ENCODE measurements at places on chromosomes 3 and 15. TPM values are rescaled to one million over a fixed set of nuclear protein-coding genes. Genes with fewer than 3 reads are reported as not detected.

- peaks cover 3% of the 10 kb centered on the region for H3K36me3 ChIP-seq
- peaks cover 60% of the 10 kb centered on the region for H3K4me1 ChIP-seq
- DNase-seq, result no peak
- no peaks in the 10 kb centered on the region for H3K27me3 ChIP-seq
These were observed 31.9 kb downstream of the CRTC3 start for GRCh38 chr15:90561344-90562244.

GRCh38 chr3:158058495-158059130 lies 47.6 kb downstream of the SHOX2 start:
- peaks cover 30% of the 10 kb centered on the region for H3K27me3 ChIP-seq
- no peak overlapping the region for H3K27ac ChIP-seq
- H3K36me3 ChIP-seq, result no peaks in the 10 kb centered on the region
- peaks cover 2% of the 10 kb centered on the region for H3K4me1 ChIP-seq

DNA sequence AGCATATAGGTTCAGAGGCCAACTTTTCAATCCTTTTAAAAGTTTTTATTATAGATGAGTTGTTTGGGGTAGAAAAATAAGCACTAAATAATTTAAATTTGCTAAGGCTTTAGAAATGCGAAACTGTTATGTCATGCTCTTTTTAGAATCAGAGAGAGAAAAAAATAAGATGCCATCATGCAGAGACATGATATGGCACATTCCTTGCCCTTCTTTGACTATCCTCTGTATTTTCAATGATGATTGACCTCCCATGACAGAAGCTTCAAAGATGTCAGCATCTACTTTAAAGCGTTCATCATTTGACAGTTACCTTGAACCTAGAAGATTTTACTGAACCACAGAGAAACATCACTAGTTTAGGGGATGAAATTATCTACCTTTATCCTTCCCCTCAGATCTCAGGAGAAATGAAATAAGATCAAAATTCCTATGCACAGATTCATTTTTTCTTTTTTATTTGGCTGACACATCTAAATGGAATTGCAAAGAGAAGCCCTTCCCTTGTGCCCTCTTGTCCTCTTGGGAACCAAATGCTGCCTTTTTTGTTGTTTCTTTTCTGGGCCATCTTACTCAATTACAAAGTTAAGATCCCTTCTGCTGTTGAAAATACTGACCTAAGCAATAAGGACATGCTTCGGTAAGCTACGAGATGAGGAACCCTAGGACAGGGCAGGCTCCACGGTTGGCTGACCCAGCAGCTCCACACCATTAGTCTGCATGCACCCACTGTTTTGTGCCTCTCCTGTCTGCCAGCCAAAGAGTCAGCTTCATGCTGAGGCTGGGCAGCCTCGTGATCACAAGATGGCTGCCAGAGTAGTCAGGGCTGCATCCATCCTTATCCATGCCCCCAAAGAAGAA lies 289.7 kb upstream of the TPM1 start:
- H3K4me3 ChIP-seq, result no peak overlapping the region
- H3K4me1 ChIP-seq, result peaks cover 43% of the 10 kb centered on the region
- H3K27ac ChIP-seq, result peak overlapping the region; percentile 67
- no peaks in the 10 kb centered on the region for H3K27me3 ChIP-seq
- peaks cover 2% of the 10 kb centered on the region for H3K36me3 ChIP-seq

DNA sequence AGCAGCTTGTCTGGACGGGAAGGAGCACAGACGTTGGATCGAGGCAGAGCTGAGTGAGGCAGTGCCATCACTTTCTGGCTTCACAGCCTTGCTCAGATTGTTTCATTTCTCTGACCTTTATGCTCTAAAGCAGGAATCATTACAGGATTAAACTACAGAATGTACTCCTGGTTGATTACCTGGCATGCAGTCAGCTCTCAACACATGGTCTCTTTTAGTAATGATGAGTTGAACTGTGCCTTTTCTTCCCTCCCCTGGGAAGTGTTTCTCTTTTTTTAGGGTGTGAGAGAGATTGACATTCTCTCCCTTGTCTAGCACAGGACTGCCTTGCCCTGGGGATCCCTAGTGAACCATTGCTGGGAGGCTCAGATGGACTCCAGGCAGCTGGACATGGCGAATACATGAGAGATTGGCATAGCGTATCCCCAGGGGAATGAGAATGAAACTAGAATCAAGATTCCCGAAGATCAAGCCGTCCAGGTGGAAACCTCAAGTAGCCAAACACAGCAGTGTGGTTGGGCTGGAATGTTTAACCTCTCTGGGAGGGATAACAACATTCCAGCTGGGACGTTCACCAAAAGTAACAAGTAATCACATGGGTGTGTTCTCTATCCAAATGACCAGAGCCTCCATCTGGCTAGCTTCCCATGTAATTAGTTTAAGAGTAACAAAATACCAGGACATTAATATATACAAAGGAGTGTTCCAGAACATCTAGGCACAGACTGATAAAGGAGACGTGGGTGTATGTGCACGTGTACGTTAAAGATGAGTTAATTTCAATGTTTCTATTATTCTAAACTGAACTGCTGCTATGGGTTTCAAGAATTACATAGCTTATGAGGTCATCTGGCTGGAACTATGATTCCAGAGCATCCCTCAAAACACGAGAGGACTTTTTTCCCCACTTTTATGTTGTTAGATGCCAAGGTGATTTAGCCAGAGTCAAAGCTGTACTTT lies 118.6 kb upstream of the NR2E3 start:
- peak overlapping the region; percentile 78 for H3K27ac ChIP-seq
- peaks cover 43% of the 10 kb centered on the region for H3K4me1 ChIP-seq
- no peak for DNase-seq
- peak overlapping the region; percentile 3 for H3K4me3 ChIP-seq

DNA sequence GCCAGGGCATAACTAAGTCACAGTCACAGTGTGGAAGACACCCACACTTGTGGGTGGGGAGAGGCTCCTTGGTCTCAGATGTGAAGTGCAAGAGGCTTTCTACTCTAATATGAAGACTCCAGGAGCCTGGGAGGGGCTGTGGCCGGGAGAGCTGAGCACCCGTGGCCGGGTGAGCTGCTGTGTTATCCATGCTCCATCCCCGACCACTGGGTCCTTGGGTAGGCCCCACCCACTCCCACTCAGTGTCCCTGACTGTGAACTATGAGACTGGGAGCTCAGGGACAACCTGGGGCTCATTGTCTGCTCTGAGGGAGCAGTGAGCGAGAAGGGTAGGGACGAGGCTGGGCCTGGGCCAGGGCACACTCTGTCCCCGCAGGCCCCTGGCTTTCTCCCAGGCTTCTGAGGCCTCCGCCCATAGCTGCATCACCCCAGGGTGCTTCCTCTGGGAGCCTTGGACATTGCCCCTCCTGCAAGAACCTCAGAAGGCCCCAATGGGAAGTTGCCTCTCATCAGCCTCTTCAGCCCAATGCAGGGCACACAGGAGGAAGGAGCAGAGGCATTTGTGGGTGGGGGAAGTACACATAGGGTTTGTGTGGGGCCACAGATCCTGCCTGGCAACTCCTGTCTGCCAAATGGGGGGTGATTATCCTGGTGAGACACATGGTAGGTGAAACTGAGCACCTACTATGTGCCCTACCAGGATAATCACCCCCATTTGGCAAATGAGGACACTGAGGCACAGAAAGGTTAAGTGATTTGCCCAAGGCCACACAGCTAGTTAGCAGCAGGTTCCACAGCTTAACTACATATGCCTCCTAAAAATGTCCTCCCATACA lies 2.4 kb downstream of the ANPEP start:
- no peaks in the 10 kb centered on the region for H3K36me3 ChIP-seq
- peaks cover 62% of the 10 kb centered on the region for H3K4me1 ChIP-seq
- peak overlapping the region; percentile 70 for H3K27ac ChIP-seq
- peak; percentile 89 for DNase-seq
- no peaks in the 10 kb centered on the region for H3K27me3 ChIP-seq
- no peak overlapping the region for H3K4me3 ChIP-seq

DNA sequence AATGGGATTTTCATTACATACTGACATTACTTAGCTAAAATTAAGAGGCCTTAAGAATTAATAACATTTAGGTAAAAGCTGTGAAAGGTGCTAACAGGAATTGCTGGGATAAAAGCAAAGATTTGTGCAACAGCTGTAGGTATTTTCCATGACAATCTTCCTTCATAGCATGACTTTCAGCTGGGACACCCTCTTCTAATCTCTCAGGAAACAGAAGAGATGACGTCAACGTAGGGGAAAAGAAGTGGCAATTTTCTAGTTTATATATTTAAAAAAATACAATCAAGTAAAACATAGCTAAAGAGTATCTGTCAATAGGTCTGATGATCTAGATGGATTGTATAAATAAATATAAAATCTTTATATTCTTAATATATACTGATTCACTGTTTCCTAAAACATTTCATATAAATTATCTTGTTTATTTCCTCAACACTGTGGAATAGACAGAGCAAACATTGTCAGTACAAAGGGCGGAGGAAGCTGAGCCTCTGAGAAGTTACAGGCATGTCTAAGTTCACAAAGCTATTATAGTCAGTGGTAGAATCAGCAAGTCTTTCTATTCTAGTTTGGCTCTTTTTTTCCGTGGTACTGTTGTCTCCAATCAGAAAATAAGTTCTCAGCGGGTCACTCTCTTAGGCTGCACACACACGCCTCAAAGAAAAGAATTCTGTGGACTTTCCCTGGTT lies 217.0 kb downstream of the P3H2 start:
- no peaks in the 10 kb centered on the region for H3K36me3 ChIP-seq
- H3K27ac ChIP-seq, result no peak overlapping the region
- no peaks in the 10 kb centered on the region for H3K27me3 ChIP-seq
- DNase-seq, result no peak
- no peak overlapping the region for H3K4me3 ChIP-seq
- H3K4me1 ChIP-seq, result peaks cover 4% of the 10 kb centered on the region

DNA sequence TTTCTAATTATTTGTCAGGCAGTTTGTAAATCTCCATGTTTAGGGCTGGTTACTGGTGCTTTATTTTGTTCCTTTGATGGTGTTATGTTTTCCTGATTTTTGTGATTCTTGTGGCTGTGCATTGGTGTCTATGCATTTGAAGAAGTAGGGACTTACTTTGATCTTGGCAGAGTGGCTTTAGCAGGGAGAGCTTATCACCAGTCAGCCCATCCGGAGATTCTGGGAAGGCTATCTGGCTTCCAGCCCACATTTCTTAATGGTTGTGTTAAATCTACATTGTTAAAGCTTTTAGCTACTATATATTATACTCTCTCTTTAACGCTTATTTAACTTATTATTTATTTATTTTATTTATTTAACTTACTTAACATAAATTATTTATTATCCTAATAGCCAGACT lies 35.1 kb downstream of the FBXL2 start:
- peaks cover 18% of the 10 kb centered on the region for H3K36me3 ChIP-seq
- no peaks in the 10 kb centered on the region for H3K27me3 ChIP-seq
- H3K4me1 ChIP-seq, result peaks cover 12% of the 10 kb centered on the region
- H3K4me3 ChIP-seq, result no peak overlapping the region
- DNase-seq, result no peak
- H3K27ac ChIP-seq, result peak overlapping the region; percentile 6

DNA sequence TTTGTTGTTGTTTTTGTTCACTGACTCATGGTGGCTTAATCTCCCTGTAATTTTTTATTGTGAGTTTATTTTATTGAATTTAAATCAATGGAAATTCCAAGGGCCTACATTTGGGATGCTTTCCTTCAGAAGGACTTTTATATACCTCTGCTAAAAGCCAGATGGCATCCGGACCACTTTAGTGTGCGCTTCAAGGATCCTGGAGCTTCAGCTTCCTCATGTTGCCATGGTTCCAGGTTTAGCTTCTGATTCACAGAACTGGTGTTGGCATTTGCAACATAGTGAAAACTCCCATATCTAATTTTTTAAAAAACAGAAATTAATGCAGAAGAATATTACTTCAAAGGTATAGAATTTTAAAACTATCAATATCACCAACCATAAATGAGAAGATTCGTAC lies 8.5 kb upstream of the HACD2 start:
- no peaks in the 10 kb centered on the region for H3K27me3 ChIP-seq
- no peak overlapping the region for H3K4me3 ChIP-seq
- H3K4me1 ChIP-seq, result peaks cover 11% of the 10 kb centered on the region
- no peak for DNase-seq
- peaks cover 2% of the 10 kb centered on the region for H3K36me3 ChIP-seq
- no peak overlapping the region for H3K27ac ChIP-seq

- H3K27ac ChIP-seq, result no peak overlapping the region
- H3K4me3 ChIP-seq, result no peak overlapping the region
- no peaks in the 10 kb centered on the region for H3K27me3 ChIP-seq
- no peaks in the 10 kb centered on the region for H3K4me1 ChIP-seq
- peaks cover 5% of the 10 kb centered on the region for H3K36me3 ChIP-seq
These were observed 8.4 kb downstream of the NBEAL2 start for GRCh38 chr3:46987743-46988401.

- DNase-seq, result no peak
- no peaks in the 10 kb centered on the region for H3K36me3 ChIP-seq
- H3K4me1 ChIP-seq, result no peaks in the 10 kb centered on the region
These were observed 141.5 kb downstream of the SATB1 start for GRCh38 chr3:18283680-18284079.

- DNase-seq, result no peak
- H3K27me3 ChIP-seq, result peaks cover 1% of the 10 kb centered on the region
- H3K36me3 ChIP-seq, result no peaks in the 10 kb centered on the region
These were observed 28.9 kb upstream of the GP9 start for GRCh38 chr3:129031476-129032215.

DNA sequence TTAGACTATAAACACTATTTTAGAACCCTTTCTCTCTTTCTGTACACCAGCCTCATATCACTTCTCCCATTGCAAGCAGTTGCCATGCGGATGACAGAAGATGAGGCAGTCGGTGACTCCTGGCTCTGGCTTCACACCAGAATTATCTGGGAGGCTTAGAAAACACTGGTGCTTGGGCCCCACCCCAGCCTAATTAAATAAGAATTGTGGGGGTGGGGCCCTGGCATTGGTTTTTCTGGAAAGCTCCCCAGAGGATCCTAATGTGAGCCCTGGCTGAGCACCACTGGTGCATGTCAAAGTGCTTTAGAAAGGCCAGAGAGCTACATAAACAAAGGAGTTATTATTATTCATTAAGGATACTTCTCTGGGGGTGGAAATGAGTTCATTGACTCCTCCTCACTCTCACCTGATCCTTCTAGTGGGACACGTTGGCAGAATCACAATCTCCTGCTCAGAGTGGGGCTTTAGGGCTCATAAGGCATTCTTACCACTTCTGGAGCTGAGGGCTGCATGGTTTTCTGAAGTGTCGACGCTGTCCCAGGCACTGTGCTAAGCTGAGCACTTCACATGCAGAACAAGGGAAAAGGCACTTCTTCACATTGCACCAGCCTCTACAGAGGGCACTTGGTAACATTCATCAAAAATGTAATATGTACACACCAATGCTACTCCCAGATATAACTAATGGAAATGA lies 188.5 kb upstream of the TLE3 start:
- no peaks in the 10 kb centered on the region for H3K36me3 ChIP-seq
- peaks cover 14% of the 10 kb centered on the region for H3K4me1 ChIP-seq
- no peak overlapping the region for H3K4me3 ChIP-seq
- peaks cover 25% of the 10 kb centered on the region for H3K27me3 ChIP-seq
- DNase-seq, result no peak

The AP2M1 gene
- total RNA-seq, result 455 TPM

The MEX3B gene
- total RNA-seq, result 52.7 TPM

The TMF1 gene
- total RNA-seq, result 37.7 TPM

The UROC1 gene
- total RNA-seq, result 0.15 TPM

The P3H2 gene
- total RNA-seq, result 21.9 TPM

The SLC22A14 gene
- 0.62 TPM for total RNA-seq
